ENCODE measurements at places on chromosomes 2 and 18.

DNA sequence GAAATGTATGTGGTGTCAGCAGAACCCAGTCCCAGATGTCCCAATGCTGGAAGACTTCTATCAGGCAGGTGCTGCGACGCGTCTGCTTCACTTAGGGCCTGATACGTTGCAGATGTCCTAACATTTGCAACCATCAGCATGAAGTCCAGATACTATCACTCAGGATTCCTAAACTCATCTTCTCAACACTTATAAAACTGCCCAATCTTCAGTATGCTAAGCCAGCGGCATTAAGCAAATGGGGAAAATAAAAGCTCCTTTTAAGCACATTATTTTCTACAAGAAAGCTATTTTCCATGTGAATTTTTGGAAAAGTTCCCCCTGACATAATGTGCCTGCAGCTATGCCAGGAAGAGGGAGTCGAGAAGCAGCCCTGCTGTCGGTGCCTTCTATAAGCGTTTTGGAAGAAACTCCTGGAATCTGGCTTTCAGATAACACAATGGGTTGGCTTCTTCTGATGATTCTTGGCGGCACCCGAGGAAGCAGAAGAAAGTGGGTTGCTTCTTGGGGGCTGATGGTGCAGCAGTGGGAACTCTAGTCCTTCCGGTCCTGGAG is 60.7 kb upstream of the ITGA6 start:
- no peak for DNase-seq

DNA sequence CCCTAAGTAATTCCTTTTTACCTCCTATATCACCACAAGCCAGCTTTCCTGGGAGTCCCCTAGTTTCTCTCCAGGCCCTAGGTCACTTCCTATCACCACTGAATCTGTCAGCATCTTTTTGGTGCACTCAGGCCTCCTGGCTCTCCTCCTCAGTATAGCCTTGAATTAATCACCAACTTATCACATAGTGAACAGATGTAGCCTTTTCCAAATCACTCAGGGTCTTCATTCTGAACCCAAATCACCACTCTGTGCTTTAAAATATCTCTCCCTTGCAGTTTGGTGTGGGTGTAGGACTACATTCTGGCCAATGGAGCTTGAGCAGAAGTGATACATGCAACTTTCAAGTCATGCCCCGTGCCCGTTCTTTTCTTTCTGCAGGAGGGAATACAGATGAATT is 29.6 kb upstream of the ATP8B1 start:
- DNase-seq: no peak

DNA sequence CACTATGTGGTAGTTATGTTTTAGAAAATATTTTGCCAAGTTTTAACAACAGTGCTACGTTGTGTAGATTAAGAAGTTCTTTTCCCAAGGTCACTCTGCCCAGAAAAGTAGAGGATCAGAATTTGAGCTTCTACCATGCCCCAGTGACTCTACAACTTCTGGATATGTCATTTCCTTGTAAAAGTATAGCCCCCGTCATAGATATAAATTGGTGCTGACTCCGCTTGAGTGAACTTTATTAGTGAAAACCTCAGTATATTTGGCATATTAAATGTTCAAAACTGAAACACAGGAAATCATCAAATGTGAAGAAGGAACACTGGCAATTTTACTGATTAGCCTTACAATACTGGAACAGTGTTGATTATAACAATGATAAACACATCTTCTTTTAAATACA is 256.7 kb upstream of the UBE2E3 start:
- DNase-seq: no peak

- DNase-seq: no peak
Measured at GRCh38 chr18:65423776-65424175, 327.0 kb upstream of the CDH7 start.

DNA sequence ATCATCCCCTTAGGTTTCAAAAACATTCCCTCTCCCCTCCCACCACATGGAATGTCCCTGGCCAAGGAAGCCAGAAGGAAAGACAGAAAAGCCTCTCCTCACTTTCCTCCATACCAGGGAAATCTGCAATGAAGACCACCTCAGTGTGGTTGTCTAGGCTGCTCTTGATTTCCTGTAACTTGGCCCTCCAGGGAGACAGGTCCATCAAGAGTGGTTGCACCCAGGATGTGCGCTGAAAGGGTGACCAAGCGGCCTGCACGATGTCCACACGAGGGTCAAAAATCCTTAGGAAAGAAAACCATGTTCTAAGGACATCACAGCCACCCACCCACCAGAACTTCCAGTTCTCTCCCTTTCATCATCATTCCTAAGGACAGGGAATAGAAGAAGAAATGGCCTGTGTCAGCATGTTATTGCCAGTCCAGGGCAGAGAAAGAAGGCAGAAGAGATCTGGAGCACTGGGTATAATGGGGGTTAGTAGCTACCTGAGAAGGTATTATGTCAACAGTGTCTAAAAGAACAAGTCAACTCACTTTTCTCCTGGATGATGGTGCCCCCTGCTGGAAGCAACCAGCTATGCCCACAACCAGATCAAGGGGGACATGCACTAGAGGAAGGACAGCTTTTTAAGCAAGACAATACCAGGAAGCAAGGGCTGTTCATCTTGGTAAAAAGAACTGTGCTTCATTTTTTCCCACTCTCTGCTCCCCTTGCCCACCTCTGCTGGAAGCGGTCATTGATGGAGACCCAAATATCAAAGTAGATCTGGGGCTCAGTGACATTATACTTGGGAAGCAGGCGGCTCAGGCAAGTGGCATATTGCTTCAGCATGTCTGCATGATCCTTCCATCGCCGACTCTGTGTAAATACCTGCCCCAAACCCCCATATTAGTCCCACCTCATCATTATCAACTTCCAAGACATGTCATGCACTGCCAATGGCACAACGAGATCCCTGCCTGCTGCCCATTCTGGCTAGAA is 9.3 kb downstream of the GGCX start:
- DNase-seq: peak; percentile 83
